ENCODE measurements at places on chromosomes 2 and 18. TPM values are rescaled to one million over a fixed set of nuclear protein-coding genes. Genes with fewer than 3 reads are reported as not detected.

The VIL1 gene
- total RNA-seq, result 42.3 TPM

The ABCG8 gene
- total RNA-seq, result 81.2 TPM

The MBOAT2 gene
- 65.5 TPM for total RNA-seq

The CBLN2 gene
- not detected for total RNA-seq

The CSRNP3 gene
- 2.2 TPM for total RNA-seq

The PMS1 gene
- 9.8 TPM for total RNA-seq

The ALPP gene
- total RNA-seq, result not detected

The IL1B gene
- total RNA-seq, result 3.1 TPM

The FEV gene
- total RNA-seq, result not detected

The SERPINB2 gene
- total RNA-seq, result not detected

The IFIH1 gene
- 8.3 TPM for total RNA-seq

The RGPD4 gene
- not detected for total RNA-seq

The CHRND gene
- not detected for total RNA-seq

The WDFY1 gene
- 34.2 TPM for total RNA-seq

The TRIM43 gene
- not detected for total RNA-seq

The FTCDNL1 gene
- total RNA-seq, result 2.1 TPM

The NPHP1 gene
- total RNA-seq, result 0.33 TPM

The HOXD9 gene
- not detected for total RNA-seq

The EVX2 gene
- total RNA-seq, result not detected

The PLGLB1 gene
- 90.0 TPM for total RNA-seq

The SLC9A2 gene
- total RNA-seq, result 0.05 TPM

The ST6GAL2 gene
- total RNA-seq, result 3.1 TPM

The DSG4 gene
- not detected for total RNA-seq

The FAM124B gene
- 0.42 TPM for total RNA-seq

The PRKCE gene
- 38.6 TPM for total RNA-seq

The ABCB11 gene
- total RNA-seq, result 74.3 TPM

The AQP12A gene
- total RNA-seq, result not detected

The STRN gene
- 11.9 TPM for total RNA-seq

The LYPD1 gene
- total RNA-seq, result 0.47 TPM

The LANCL1 gene
- total RNA-seq, result 21.0 TPM

The WDR12 gene
- 22.3 TPM for total RNA-seq

The FZD7 gene
- 1.3 TPM for total RNA-seq

The ASB3 gene
- 12.8 TPM for total RNA-seq

The ANAPC1 gene
- 36.9 TPM for total RNA-seq

The UGT1A5 gene
- 1.6 TPM for total RNA-seq

The EFHD1 gene
- 3.3 TPM for total RNA-seq

The VWA3B gene
- not detected for total RNA-seq

The SP5 gene
- total RNA-seq, result 0.84 TPM

The RNF152 gene
- total RNA-seq, result 6.8 TPM

The CCDC141 gene
- total RNA-seq, result 0.37 TPM

The PSTPIP2 gene
- total RNA-seq, result 12.8 TPM

The RBKS gene
- 14.6 TPM for total RNA-seq

The MAP3K19 gene
- total RNA-seq, result not detected

The ADCYAP1 gene
- not detected for total RNA-seq

The SERPINB7 gene
- total RNA-seq, result not detected

The CCDC74A gene
- total RNA-seq, result 0.42 TPM

The SIX2 gene
- not detected for total RNA-seq

The POTEE gene
- not detected for total RNA-seq

The CLEC4F gene
- total RNA-seq, result 0.19 TPM

The MEP1B gene
- total RNA-seq, result not detected

The DPP10 gene
- 4.1 TPM for total RNA-seq

The GALR1 gene
- total RNA-seq, result not detected
